Stimulated activated CD4-positive, alpha-beta T cell treated with anti-CD3 and anti-CD28 coated beads, Interleukin-15, amount 100 ng/mL, for 48 hours (primary cell): ENCODE measurements at places on chromosomes 3 and 15.

- DNase-seq = peak; percentile 33
These were observed 655 bp downstream of the CYFIP1 start for GRCh38 chr15:22979238-22980188.

DNA sequence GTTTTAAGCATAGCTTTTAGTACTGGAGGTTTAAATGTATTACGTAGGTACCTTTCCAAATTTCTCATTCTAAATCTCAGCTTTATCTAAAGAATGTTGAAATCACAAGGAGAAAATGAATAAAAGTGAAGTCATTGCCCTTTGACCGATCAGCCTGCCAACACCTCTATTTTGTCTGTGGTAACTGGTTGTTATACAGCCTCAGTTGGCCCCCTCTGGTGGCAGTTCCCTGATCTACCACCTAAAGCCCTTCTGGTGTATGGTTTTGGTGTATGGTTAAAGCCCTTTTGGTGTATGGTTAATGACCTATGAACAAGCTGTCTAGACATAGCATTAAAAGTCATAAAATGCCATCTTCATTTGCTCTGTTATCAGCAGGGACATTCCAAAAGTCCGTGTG is 378.2 kb upstream of the AZI2 start:
- DNase-seq = no peak

DNA sequence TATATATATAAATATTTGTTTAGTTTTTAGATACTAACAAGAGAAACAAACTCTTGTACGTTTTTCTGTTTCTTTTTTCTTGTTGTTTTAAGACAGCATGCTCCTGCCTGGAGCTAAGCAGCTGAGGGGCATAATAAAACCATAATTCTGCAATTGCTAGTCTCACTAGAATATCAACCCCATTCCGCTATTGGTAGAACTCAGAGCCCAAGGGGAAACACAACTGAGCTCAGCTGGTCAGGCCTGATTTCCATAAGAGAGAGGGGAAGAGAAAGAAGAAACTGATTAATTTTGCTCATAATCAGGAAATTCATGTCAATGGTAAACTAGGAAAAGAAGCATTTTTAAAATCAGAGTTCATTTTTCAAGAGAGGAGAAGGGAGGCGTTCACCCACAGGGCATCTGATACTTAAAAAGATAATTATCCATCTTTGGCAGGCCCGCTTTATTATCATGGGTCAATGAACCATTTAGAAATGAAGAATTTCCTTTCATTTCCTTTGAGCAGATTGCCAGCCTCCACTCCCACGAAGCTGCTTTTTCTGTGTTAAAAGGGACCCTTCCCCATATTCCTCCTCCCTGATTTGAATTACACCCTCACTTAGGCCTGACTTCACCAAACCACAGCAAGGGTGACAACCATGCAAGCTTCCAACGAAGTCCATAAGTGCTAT is 965.3 kb upstream of the CFAP20DC start:
- DNase-seq = no peak

- peak; percentile 40 for DNase-seq
These were observed 13.3 kb upstream of the KIF23 start for GRCh38 chr15:69400850-69401249.

- no peak for DNase-seq
These were observed 26.1 kb downstream of the ABTB1 start for GRCh38 chr3:127698691-127699415.

- no peak for DNase-seq
These were observed 3.4 kb upstream of the FSTL1 start for GRCh38 chr3:120454076-120454689.

DNA sequence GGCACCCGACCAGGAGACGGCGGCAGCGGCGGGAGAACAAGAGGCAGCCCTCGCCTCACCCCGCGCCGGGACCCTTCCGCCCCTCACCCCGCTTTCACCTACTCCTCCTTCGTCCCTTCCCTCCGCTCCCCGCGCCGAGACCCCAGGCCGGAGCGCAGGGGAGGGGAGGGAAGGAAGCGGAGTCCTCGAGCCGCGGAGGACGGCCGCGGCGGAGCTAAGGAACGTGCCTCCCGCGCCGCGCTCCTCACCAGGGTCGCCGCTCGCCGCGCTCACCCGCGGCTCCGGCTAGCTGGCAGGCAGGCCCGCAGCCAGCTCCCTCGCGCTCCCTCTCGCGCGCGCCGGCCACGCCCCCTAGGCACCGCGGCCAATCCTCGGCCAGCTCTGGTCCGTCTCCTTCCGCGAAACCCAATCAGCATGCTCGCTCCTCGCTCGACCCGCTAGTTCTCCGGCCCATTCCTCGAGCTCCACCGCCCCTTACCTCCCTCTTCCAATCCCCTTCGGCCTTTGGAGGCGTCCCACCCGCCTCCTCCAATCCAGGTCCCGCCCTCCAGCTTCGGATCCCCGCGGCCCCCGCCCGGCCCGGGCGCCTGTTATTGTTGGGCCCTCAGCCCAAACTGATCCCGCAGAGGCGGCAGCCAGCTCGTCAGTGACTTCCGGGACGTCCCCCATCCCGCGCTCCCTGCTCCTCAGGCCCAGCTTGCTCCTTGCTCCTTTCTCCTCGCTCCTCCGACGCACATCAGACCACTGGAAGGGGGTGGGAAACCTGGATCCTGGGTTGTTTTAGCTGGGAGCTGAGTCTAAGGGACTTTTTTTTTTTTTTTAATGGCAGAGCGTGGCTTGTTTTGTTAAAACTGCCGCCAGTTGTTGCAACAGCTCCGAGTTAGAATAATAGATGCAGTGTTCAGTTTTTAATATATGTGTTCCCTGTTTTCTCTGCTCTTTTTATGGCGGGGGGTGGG is at the start of gene DCBLD2:
DCBLD2 (minus strand) TSS at position 304 of the 959 bp plus-strand sequence. CDS start 369 bp downstream, outside the sequence.
- DNase-seq = peak; percentile 91

- no peak for DNase-seq
These were observed 6.9 kb downstream of the NSMCE3 start for GRCh38 chr15:29262738-29263137.

GRCh38 chr3:28718074-28718849 is 369.6 kb upstream of the AZI2 start:
- no peak for DNase-seq

DNA sequence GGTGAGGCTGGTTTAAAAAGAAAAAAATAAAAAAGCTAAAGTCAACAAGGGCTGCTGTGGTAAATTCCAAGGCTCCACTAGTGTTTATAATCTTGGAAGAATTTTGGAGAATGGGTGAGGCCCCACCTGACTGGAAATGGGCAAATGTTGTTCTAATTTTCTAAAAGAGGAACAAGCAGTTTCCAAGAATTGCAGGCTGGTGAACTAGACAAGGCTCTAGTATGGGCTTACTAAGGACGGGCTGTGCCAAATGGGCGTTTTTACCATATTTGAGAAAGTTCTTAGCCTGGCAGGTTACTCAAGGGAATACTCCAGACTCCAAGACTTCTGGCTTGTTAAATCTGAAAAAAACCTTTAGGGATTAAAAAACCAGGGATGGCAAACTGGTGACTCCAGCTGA is 67.0 kb upstream of the ABHD2 start:
- no peak for DNase-seq

GRCh38 chr3:136247855-136248590 is 2.1 kb upstream of the PCCB start:
- no peak for DNase-seq

DNA sequence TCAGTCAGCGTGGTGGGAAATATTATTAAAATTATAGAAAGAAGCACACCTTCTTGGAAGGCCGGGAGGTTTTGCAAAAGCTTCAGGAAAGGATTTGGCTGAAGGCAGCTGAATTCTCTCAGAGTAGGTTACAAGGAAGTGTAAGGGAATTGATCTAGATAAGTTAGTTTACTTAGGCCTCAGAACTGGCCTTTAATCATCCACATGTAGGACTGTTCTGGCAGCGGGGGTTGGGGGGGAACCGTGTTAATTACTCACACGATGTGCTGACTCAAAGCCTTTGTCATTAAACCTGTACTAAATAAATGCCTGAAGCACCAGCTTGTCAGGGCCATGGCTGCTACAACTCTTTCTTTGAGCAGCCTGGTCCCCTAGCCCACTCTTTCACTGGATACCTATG is 12.8 kb downstream of the ASB14 start:
- no peak for DNase-seq

DNA sequence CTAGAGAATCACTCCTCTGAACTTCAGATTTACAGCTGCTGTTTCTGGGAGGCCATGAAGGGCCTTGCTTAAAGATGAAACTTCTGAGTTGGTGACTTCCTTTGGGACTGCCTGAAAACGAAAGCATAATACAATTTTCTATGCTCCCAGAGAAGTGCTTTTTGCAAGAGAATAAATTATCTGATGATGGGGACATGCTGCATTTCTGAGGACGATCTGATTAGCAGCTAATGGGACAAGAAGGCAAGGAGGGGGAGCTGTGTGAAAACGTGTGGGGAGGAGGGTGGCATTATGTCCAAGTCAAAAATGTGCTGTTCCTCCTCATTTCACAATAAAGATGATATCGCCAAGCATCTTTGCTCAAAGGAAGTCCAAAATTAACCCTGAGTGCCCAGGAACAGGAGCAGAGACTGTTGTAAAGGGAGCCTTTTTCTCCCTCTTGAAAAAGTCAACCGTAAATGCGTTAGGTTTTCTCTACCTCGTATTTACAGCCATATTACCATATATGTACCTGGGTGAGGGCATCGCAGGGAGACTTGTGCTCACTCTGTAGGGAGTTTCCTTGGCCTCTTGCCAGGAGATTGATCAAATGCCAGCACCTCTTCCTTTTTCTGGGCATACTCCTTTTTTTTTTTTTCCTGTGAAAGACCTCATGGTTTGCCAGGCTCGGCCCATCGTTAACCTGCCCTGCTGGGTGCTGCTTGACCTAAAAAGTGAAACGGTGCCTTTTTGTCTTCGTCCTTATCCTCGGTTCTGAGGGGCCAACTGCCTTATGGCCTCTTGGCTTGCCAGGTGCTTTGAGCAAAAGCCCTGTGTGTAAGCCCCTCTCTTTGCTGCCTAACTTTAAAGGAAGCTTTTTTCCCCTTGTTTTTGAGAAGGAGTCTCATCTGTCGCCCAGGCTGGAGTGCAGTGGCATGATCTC is 11.5 kb downstream of the ITPR1 start:
- no peak for DNase-seq

GRCh38 chr15:100891307-100892012 is 11.8 kb downstream of the ALDH1A3 start:
- DNase-seq = no peak

DNA sequence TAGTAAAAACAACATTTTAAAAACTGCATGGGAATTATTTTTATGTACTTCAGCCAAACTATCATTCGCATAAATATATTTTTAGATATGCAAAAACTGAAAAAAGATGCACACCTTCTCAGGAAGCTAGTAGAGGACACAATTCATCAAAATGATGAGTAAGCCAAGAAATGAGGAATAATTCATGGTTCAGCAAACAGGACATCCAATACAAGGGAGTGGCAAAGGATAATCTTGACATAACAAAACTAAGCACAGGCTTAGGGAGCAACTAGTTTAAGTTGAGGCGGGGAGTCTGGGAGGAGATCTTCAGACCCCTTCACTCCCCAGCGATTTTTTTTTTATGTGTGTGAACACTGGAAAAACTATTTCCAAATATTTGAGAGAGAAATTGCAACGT is 93.7 kb downstream of the ZNF280D start:
- DNase-seq = no peak

DNA sequence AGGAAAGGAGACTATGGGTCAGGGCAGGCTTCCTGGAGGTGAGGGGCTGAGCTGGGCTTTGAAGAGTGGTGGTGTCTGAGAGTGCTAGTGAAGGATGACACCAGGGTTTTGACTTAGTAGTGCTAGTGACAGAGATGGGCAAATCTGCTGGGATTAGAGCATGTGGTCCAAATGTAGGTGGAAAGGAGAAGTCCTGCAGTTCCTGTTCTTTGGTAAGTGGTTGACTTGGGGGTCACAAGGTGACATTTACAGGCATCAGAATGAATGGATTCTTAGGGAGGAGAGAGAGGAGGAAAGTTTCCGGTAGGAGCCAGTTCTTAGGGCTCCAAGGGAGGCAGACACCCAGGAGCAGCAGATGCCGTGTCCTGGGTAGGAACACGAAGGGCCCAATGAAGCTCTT is 796 bp upstream of the DOCK3 start:
- no peak for DNase-seq

DNA sequence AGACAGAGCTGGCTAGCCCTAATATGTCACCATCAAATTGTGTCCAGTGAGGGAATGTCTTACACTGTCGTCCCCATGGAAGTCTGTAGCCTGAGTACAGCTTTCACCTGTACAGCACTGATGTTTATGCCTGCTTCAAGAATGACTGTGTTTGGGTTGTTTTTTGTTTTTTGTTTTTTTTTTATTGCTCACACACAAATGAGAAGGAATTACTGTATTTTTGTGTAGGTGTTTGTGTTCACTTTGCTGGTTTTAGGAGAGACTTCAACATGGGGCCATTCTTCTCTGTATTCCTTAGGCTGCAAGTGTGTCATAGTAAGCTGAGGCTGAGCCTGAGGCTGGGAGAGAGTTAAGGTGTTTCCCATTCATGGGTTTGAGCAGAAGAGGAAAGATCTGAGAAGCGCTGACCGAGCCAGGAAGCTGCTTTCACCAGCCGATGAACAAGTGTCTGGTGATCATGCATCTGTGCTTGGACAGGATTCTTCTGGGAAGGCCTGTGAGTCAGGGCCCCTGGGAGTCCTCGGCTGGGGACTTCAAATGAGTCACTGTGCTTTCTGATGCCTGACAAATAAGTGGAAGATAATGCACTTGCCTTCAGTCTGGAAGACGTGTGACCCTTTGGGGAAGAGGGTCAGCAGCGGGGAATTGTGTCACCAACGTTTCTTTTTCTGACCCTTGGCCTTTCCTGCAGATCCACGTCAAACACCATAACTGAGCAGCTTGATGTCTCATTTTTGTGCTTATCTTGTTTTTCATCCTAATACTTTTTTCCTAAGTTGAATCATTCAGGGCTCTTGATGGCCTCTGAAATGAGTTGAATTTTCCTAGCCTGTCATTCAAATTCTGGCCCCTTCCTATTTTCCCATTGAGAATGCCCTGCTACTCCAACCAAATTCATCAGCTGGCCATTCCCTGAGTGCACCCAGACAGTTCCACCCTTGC is 36.7 kb upstream of the ZBTB38 start:
- no peak for DNase-seq

DNA sequence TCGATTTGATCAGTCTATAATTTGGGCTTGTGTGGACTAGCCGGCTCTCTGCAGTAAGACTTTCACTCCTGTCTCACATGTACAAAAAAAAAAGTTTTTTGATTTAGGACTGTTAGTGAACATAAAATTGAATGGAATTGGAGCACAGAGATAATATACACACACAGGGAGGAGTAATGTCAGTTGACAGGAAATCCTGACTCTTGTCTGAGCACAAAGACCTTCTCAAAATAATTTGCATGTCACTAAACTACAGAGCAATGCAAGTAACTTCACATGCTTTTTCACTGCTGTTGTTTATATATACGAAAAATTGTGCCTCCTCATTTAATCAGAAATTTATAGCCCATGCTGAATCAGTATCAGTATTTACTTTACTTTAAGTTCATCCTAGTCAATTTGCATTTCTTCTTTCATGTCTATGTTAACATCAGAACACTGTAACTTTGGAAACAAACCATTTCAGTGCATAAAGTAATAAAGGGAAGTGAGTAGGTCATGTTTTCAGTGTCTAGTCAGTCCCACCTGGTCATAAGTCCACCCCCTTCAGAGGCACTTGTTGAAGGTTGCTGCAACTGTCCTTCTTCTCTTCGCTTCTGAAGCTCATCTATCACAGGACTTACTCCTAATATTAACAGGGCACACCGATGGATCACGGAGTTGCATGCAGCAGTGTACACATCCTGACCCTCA is 115.8 kb downstream of the FBXL22 start:
- DNase-seq = no peak

- no peak for DNase-seq
These were observed 30.7 kb downstream of the ARHGAP31 start for GRCh38 chr3:119324899-119325298.
